NCI-H187 (cell line): ENCODE measurements at places on chromosomes 11 and 22.

GRCh38 chr22:47048123-47049077 is 285.9 kb downstream of the TBC1D22A start:
- no peak for DNase-seq

- DNase-seq = no peak
Observed at GRCh38 chr22:47367993-47368945, 605.8 kb downstream of the TBC1D22A start.

GRCh38 chr22:39938509-39939111 is 21.6 kb upstream of the TMA7B start:
- no peak for DNase-seq

- no peak for DNase-seq
Observed at GRCh38 chr11:69041516-69041915, 7.2 kb upstream of the TPCN2 start.

GRCh38 chr11:126522152-126522551 is 166.7 kb downstream of the ST3GAL4 start:
- no peak for DNase-seq

- no peak for DNase-seq
Observed at GRCh38 chr11:18365741-18366140, 28.6 kb upstream of the LDHA start.

GRCh38 chr11:93685196-93685595 is 23.7 kb downstream of the CEP295 start:
- DNase-seq = no peak

DNA sequence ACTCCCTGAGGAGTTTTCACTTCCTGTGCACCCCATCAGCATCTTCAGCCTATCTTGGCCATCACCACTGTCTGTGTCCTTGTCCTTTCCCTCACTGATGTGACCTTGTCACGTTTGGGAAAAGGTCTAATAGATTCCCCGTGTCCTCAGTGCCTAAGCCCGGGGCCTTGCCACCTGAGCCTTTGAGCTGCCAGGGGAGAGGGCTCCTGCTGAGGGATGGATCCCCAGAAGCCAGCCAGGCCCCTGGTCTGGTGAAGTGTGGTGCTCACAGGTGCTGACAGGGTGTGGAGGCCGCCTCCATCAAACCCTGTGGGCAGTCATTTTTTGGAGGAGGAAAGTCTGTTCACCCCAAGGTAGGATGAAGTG is 47.2 kb downstream of the GAB4 start:
- no peak for DNase-seq

GRCh38 chr11:87754685-87755084 is 420.6 kb downstream of the RAB38 start:
- no peak for DNase-seq

- no peak for DNase-seq
Observed at GRCh38 chr11:26741036-26741435, 19.2 kb upstream of the SLC5A12 start.

GRCh38 chr11:100719809-100720221 is 32.7 kb downstream of the ARHGAP42 start:
- no peak for DNase-seq

- no peak for DNase-seq
Observed at GRCh38 chr11:73194593-73194992, 23.5 kb upstream of the P2RY2 start.

- no peak for DNase-seq
Observed at GRCh38 chr11:15494740-15495139, 380.0 kb downstream of the INSC start.

- peak; percentile 6 for DNase-seq
Observed at GRCh38 chr22:42473484-42474193, 41.4 kb upstream of the NFAM1 start.

DNA sequence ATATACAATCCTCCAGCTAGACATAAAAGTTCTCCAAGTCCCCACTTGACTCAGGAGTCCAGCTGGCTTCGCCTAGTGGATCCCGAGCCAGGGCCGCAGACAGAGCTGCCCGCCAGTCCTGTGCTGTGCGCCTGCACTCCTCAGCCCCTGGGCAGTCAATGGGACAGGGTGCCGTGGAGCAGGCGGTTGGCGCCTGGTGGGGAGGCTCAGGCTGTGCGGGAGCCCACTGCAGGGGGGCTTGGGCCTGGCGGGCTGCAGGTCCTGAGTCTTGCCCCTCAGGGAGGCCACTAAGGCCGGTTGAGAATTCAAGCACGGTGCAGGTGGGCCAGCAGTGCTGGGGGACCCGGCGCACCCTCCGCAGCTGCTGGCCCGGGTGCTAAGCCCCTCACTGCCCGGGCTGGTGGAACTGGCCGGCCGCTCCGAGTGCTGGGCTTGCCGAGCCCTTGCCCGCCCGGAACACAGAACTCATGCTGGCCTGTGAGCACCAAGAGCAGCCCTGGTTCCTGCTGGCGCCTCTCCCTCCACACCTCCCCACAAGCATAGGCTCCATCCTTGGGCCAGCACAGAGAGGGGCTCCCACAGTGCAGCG is 884.8 kb upstream of the LRRC4C start:
- DNase-seq = no peak
